Activated CD8-positive, alpha-beta memory T cell treated with anti-CD3 and anti-CD28 coated beads for 48 hours (primary cell): ENCODE measurements at places on chromosomes 11 and 22.

- DNase-seq = no peak
These were observed 6.3 kb downstream of the TMA7B start for GRCh38 chr22:39966470-39966869.

GRCh38 chr11:9955391-9955790 is 291.5 kb downstream of the SWAP70 start:
- no peak for DNase-seq

- no peak for DNase-seq
These were observed 1.2 kb downstream of the GRK2 start for GRCh38 chr11:67267188-67268080.

DNA sequence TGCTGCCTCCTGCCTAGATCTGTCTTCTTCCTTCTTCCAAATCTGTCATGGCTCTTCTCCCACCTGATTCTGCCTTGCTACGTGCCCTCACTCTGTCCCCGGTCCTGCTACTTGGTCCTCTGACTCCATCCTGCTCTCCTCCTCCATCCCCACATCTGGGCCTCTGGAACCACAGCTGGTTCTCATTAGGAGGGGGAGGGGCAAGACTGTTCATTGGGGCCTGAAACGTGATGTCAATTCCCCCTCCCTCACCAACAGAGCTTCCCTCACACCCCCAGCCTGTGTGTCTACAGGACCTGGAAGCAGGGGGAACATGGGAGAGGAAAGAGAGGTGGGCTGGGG is 9.1 kb downstream of the DCHS1 start:
- DNase-seq = no peak

- DNase-seq = no peak
These were observed 117.5 kb downstream of the SPATA19 start for GRCh38 chr11:133727774-133728173.

DNA sequence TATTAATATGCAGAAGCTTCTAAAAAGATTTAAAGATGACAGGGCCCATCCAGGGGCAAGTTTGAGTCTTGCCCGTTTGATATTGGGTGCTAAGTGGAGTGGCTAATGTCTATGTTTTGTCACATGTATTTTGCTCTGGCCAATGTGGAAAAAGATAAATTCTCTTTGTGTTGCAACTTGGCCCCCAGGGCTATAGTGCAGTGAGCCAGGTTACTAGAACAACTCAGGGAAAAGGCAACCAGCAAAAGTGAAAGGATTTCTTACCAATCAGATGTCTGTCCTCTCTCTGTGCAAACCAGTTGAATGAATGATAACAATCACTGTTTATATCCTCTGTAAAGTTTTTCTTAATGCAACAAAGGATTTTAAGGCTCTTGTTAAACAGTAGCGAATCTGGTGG is 4.6 kb upstream of the CLNS1A start:
- no peak for DNase-seq

DNA sequence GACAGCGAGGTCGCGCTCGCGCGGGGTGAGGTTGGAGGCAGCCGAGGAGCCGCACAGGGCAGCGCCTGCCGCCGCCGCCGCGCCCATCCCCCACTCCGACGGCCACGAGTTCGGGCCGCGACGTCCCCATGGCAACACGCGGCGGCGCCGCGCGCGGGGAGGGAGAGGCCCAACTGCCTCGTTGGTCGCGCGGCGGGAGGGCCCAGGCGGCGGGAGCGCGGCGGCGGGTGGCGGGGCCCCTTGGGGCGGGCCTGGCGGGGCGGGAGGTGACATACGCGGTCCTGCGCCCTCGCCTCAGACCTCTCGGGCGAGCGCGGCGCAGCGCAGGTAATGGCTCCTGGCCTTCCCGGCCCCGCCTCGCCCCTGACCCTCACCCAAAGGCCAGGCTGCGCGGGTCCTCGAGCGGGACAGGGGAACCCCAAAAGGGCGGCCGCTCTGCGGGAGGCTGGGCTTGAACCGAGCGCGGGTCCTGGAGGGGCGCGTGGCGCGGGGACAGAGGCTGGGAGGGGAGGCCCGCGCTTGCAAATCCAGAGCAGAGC is at the start of gene DEUP1:
Gene DEUP1, plus strand, starts transcription at position 297 of the 539 bp plus-strand sequence. CDS start 1,518 bp downstream, outside the sequence.
- DNase-seq = no peak

- no peak for DNase-seq
These were observed 20.2 kb downstream of the GAB2 start for GRCh38 chr11:78397398-78397797.

DNA sequence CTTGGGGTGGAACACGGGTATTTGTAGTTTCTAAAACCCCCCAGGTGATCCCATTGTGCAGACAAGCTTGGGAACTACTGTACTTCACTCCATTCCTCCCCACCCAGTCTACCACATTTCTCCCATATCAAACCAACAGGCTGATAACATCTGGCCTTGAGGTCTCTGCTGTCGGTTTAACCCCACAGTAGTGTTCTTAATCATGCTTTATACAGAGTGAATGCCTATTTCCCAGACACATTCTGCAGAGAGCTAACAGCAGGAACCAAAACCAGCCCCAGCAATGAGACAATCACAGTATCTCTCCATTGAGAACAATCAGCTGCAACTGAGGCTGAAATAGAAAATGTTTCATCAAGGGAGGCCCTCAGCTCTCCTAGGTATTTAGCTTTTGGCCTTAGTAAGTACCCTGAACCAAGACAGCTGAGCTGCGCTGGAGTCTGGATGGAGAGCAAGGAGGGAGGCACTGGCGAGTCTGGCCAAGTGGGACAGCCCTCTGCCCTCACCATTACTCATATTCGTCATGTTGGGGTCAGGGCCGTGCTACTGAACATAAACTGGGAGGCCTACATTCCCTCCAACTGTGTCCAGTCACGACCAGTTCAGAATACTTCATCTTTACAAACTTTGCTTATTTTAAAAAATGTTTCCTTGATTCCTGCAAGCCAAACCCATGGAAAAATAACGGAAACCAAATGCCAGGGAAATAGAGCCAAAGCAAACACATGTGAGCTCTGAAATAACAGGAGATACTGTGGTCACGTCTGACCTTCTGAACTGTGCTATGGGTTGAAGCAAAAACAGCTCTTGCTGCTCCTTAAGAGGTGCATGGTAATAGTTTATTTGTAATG is 81.0 kb downstream of the CCDC34 start:
- no peak for DNase-seq

DNA sequence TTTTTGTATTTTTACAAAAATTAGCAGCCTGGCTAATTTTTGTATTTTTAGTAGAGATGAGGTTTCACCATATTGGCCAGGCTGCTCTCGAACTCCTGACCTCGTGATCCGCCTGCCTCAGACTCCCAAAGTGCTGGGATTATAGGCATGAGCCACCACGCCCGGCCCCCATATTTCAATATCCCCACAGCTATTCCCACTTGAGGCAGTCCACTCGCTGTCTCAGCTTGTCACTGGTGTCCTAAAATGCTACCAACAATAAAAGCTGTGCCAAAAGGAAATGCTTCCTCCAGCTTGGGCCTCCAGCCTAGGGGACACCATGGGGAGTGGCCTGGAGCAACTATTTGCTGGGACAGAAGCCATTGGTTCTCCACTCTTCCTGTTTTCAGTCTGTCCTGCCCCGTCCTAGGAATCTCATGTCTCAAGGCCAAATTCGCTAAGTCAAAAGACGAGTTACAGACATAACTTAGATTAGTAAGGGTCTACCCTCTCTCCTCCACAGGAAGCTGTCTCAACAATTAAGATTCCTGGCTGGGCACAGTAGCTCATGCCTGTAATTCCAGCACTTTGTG is 7.3 kb upstream of the SPINDOC start:
- no peak for DNase-seq

- no peak for DNase-seq
These were observed 8.4 kb downstream of the MIAT start for GRCh38 chr22:26665813-26666231.

DNA sequence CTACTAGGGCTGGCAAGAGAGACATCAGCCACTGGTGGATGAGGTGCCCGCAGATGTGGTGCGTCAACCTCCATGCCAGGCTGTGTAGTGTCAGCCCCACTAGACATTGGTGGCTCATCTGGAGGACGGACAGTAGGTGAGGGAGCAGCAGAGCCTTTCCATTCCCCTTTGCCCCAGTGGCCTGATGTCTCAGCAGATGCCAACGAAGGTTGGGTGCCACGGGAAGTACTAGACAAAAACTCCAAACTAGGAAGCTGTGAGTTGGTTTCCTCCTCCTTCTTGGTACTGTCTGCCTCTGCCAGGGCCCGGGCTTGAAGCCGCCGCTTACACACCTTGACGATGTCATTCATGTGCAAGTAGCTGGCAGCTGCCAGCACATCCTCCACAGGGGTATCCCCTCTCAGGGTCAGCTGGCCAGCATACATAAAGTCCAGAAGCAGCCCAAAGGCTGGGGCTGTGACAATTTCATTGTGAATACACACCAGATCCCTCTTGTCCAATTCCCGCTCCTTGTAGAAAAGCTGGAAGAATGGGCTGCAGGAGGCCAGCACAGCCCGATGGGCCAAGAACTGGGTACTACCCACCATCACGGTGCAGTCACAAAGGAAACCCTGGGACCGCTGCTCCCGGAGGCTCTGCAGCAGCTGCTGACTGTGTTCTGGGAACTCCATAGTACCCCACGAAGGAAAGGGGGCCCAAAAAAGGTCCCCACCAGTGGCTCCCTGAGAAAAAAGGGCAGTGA is 795 bp downstream of the ZBTB3 start:
- DNase-seq = no peak

- no peak for DNase-seq
These were observed 46.9 kb downstream of the C22orf31 start for GRCh38 chr22:29014773-29015172.

DNA sequence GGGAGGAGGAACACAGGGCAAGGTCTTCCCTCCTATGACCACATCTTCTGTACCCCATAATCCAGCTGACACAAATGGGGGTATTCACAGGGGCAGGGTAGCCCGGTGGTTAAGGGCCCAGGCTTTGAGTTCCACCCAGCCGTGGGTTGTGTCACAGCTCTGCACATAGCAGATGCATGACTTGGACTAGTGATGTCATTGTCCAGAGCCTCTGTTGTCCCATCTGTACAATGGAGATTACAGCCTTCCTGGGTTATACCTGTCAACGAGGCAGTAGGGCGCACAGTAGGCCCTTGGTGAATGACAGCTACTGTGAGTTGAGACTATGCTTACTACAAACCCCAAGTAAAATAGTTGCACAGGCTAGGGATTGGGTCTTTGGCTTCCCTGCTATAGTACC is 99.3 kb upstream of the CRYBB3 start:
- DNase-seq = no peak

DNA sequence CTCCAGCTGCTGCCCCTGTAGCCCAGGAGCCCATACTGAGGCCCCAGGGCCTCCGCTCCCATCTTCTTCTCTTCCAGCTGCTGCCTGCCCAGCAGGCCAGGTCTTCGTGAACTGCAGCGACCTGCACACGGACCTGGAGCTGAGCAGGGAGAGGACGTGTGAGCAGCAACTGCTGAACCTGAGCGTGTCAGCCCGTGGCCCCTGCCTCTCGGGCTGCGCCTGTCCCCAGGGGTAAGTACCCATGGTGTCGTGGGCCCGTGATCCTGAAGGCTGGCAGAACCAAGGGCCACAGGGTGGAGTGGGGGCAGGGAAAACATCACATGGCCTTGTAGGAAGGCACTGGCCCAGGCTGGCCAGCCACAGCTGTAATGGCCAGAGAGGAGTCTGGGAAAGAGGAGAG is 31.2 kb downstream of the OTOG start:
- no peak for DNase-seq

GRCh38 chr11:95277868-95278267 is 46.9 kb upstream of the SESN3 start:
- no peak for DNase-seq

- no peak for DNase-seq
These were observed 38.6 kb upstream of the TP53AIP1 start for GRCh38 chr11:128981254-128981653.

GRCh38 chr22:27159716-27160295 is 502.4 kb downstream of the MIAT start:
- DNase-seq = no peak

- no peak for DNase-seq
These were observed 94.3 kb downstream of the ISX start for GRCh38 chr22:35160268-35160667.

GRCh38 chr11:34274712-34275398 is 83.0 kb downstream of the ABTB2 start:
- DNase-seq = no peak

DNA sequence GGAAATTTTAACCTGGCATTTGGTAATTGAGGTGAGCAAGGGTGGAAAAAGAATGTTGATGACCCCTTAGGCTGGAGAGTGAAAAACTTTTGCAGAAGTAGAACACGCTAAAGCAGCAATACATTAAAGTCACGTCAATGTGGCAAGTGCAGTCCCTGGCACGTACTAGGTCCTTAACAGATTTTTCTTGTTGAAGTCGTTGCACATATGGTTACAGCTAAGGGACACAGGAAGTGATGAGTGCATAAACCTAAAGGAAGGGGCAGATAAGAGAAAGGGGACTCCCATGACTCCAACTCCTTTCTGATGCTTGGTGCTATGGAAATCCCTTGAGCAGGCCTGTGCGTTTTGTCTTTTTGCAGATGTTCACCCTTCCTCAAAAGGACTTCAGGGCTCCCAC is 1.2 kb downstream of the ACCS start:
- no peak for DNase-seq
